A172 (cell line): ENCODE measurements at places on chromosomes 1 and 21.

DNA sequence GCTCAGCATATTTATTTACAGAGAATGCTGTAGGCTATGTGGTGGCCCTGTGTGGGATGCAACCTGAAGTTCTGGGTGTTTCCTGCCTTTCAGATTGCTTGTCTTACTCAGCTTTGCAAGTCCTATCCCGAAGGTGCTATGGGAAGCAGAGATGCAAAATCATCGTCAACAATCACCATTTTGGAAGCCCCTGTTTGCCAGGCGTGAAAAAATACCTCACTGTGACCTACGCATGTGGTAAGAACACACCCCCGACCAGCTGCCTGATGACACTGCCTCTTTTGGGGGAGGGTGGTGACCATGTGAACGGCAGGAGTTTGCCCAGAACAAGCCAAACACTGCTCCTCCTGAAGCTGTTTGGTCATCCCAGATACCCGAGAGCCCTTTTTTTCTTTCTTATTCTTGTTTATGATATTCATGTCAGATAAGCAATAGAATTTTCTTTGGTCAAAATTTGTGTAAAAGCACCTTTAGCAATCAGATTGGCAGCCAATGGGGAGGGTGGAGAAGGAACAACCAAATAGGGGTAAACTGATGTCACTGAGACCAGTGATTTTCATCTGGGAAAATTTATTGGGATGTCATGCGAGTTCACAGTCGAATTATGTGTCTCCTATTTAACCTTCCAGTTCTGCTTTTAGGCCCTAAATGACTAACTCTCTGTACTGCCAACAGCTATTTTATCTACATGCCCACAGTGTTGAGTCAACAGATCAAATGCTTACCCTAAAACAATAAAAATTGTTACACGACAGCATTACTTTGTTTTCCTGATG, 82.6 kb downstream of the EVA1C start:
- DNase-seq = peak; percentile 89

DNA sequence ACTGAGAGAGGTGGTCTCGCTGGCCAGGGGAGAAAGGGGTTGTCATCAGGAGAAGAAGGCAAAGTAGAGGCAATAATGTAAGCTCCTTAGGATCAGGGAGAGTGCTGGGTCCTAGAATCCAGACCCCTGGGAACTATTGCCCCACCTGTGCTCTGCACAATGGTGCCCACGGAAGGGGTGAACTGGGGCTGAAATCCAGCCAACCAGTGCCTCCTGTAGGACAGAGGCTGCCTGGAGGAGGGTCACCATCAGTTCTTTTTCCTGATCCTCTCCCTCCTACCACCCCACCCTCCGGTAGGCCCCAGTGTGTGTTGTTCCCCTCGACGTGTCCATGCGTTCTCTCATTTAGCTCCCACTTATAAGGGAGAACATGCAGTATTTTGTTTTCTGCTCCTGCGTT, 52.9 kb upstream of the ATP2B4 start:
- DNase-seq = no peak

GRCh38 chr1:114353262-114353661, 157.7 kb downstream of the TRIM33 start:
- peak; percentile 21 for DNase-seq

GRCh38 chr1:206766251-206766856, 4.2 kb upstream of the IL19 start:
- peak; percentile 96 for DNase-seq

GRCh38 chr21:38985568-38986378, 180.0 kb downstream of the ETS2 start:
- peak; percentile 75 for DNase-seq

DNA sequence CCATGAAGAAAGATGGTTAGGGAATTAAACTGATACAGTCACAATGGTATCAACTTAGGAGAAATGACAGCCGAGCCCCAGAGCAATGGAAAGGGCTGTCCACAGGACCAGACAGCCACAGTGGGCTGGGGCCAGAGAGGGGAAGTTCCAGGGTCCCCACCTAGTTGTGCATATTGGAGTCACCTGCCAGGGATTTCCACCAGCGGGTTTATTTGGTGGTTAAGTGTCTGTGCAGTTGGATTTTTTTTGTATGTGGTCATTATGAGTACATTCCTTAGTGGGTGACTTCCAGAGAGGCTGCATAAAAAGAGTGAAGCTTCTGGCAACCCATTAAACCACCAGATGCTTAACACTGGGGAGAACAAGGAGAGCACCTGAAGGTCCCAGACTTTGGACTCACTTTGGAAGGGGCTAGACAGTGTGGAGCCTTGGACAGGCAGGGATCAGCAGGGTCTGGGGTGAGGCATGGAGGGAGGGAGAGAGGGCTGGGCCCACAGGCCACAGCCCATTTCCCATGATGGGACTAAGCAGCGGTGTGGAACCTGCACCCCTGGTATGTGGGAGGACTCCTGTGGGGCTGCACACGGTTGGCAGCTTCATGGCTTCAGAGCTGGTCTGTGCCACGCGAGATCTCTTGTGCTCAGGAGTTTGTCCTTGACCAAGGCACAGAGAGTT, 7.8 kb upstream of the PTTG1IP start:
- peak; percentile 93 for DNase-seq
